Suppressor macrophage (primary cell): ENCODE measurements at places on chromosomes 1 and 21.

DNA sequence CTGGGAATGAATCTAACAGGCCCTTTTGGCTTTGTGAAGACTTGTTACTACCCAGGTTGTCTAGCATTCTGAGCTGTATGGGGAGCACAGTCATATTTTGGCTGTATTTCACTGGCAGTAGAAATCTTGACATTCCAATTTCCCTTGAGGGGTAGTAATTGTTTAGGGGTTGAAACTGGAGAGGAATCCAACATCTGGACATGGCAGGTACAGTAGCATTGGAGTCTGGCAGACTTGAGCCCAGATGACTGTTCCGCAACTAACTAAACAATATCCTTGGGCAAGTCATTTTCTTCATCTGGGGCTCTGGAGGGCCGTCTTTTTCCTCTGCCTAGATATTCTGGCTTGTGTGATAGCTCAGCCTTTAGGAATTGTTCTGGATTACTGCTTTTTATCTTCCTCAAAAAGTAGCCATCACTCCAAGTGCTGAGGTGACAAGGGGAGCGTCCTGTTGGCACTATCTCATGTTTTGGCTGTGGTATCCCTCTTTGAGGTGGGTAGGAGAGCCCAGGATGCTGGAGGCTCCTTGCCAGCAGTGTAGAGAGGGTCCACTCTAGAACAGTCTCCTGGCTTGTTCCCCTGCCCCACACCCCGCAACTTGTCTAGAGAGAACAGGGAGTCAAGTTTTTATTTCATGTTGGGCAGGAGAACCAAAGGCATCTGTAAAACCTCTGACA is 22.7 kb upstream of the NBL1 start:
- no peak for DNase-seq

- no peak for DNase-seq
Measured at GRCh38 chr1:44238660-44239059, 25.4 kb downstream of the DMAP1 start.

DNA sequence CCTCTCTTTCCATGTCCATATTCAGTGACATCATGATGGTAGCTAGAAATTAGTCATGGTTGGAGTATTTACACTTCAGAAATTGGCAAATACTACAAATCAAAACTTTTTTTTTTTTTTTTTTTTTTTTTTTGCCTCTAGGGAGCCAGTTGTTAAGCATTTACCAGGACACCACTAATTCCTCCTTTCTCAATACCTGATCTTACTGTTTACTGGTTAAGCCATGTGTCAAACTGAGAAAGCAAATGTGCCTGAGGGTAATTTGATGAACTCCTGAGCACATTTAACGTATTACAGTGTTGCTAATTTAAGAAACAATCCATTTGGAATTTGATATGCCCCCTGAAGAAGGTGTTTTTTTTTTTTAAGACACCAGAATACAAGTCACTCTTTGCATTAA is 94.4 kb downstream of the DNM3 start:
- no peak for DNase-seq

DNA sequence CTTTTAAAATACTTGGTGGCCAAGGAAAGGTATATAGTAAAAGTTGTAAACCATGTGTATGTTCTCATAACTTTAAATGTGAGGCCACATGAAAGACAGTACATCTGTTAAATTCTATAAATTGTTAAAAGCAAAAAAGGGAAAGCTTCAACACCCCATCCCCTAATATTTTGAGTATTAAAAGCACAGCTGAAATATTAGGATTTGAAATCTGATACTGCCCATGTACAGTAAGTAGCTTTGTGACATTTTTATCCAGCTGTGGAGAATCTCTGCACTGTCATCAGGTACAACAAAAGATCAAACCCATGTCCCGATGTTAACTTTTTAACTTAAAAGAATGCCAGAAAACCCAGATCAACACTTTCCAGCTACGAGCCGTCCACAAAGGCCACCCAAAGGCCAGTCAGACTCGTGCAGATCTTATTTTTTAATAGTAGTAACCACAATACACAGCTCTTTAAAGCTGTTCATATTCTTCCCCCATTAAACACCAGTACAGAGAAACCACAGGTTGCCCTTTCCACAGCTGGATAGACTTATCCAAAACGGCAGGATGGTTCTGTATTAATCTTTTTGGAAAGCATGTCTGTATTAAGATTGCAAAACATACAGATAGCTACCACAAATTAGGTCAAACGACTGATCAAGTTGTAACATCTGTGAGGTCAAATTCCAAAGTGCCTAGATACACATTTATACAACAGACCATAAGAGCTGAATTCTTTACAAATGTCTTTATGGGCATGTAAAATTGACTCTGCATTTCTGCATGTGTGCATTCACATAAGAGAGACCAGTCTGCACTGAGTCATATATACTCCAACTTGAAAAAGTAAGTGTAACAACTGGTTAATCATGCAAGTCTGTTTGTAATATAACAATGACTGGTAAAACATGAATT is 5.2 kb downstream of the IRF2BP2 start:
- peak; percentile 20 for DNase-seq

- DNase-seq = no peak
Measured at GRCh38 chr21:32335601-32336575, 37.2 kb downstream of the MRAP start.
